Nucleus accumbens (tissue), 56 donors: ENCODE measurements at places on chromosomes 12 and 14.

- DNase-seq, result no peak
Measured at GRCh38 chr12:117470804-117471203, 109.4 kb upstream of the NOS1 start.

DNA sequence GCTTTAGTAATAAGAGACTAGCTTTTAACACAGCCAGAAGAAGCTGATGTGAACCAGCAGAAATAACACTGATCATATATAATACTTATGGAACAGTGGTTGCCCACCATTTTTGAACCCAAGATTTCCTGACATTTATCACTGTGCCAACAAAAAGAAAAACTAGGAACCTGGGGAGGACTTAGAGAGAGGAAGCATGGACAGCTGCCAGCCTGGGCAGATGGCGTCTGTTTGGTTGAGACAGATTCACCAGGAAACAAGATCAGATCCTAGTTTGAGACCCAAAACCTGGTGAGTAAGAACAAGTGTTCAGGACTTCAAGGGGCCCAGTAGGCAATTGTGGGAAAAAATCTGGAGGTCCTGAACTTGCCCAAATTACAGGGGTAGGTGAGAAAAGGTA lies 95.3 kb downstream of the BICD1 start:
- DNase-seq, result no peak

- no peak for DNase-seq
Measured at GRCh38 chr14:61177279-61178225, 103.6 kb downstream of the TMEM30B start.

- DNase-seq, result no peak
Measured at GRCh38 chr14:105144666-105145380, 23.8 kb downstream of the JAG2 start.

DNA sequence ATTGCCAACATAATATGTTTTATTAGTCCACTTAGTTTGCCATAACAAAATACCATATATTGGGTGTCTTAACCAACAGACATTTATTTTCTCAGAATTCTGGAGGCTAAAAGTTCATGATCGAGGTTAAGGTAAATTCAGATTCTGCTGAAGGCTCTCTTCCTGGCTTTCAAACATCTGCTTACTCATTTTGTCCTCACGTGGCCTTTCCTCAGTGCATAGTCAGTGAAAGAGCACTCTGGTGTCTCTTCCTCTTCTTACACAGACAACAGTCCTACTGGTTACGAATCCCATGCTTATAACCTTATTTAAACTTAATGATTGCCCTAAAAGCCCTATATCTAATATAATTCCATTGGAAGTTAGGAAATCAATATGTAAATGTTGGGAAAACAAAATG lies 479.7 kb downstream of the FSCB start:
- no peak for DNase-seq

GRCh38 chr14:76962303-76962660 lies 66.2 kb downstream of the IRF2BPL start:
- DNase-seq, result no peak

- DNase-seq, result no peak
Measured at GRCh38 chr12:13571035-13571434, 374.5 kb downstream of the EMP1 start.
